ENCODE measurements at places on chromosomes 7 and 10.

- DNase-seq = no peak
These were observed 36.7 kb downstream of the RAB19 start for GRCh38 chr7:140440593-140440992.

DNA sequence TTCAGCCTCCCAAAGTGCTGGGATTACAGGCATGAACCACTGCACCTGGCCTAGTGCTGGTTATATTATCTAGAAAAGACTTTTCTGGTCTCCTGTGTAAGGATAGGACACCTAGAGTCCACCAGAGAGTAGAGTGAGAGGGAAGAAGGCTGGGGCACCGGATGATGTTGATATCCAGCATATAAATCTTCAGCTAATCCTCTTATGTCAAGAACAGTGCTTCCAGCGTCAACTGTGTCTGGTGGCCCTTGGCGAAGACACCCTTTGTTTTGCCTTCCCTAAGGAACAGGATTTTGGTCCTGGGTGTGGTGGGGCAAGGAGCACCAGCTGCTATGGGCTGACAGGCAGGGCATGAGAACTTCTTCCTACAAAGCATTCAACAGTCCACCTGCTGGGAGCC lies 16.3 kb upstream of the INMT start:
- no peak for DNase-seq

DNA sequence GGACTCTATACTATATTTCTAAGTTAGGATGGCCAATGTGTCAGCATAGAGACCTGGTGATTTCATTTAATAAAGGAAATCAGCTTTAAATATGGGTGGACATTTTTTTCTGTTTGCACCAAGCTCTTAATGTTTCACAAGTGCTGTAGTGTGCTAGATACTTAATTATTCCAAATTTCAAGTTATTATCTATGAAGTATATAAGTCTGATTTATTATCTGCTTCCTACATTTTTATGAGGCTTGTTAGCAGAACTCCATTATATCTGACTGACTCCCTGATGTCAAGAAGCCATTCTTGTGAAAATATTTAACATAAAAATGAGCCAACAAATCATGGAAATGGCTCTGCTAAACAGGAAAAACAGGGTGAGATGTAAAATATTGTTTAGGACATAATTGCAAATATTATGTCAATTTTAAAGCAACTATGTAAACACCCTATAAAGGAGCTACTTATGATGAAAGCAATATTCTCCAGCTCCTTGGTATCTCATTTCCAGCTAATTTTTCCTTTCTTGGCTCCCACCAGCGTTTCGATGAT lies 1415.2 kb downstream of the GATA3 start:
- DNase-seq = no peak

DNA sequence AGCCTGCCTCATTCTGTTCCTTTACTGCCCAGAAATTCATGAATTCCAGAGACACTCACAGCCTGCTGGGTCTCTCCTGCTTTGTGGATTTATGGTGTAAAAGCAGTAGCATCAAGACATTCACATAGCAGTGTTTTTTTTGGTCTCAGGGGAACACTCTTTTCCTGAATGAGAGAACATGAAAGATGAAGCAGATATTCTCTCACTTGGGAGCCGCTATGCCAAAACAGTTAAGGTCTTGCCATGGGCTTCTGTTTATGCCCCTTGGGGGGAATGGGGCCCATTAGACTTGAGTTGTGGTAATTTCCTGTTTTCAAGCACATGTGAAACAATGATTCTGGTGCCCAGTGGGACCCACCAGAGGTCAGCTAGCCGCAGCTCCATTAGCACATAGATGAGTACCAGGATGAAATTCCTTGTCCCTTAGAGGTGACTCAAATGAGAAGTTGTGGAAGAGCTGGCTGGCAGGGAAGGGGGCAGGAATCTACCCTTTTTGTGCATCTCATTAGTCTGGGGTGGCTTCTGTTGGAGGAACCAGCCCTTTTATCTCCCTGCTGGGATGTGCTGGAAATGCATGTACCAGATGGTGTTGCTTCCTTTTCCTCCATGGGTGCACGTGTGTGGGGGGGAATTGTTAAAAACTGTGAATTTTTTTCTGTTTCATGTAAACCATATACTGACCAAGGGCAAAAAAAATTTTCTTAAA lies 13.3 kb downstream of the BMPER start:
- no peak for DNase-seq

- no peak for DNase-seq
These were observed 116.8 kb downstream of the IQUB start for GRCh38 chr7:123417580-123417979.

DNA sequence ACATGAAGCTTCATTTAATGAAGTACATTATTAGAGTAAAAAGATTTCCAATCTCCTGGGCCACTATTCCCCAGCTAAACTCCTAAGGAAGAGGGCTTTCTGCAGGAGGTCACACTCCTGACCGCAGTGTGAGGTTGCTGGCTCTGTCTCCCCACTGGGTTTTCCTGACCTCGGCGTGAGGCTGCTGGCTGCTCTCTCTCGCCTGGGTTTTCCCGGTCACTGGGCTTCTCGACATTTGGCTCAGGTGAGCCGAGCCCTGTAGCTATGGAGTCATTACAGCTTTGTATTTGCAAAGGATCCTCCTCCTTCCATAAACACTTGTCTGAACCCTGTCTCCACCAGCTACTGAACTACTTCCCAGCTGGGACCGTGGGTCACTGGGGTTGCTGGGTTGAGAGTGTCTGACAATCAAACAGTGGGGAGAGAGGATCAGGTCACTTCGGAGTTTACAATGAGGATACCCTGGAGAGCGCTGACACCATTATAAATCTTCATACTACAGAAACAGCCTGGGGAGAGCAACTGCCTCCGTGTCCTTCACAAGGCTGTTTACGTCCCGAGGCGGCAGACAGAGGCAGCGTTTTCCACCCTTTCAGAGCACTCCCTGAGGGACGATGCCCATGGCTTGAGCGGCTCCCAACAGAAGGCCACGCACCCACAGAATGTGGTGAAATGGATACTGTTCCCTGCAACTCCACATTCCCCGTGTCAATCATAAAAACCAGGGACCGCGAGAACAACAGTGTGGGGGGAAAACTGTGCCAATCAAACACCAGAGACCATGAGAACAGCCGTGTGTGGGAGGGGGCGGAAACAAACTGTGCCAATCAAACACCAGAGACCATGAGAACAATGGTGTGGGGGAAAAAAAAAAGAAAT lies 226.2 kb downstream of the ZMYND11 start:
- DNase-seq = no peak

- no peak for DNase-seq
These were observed 136.1 kb upstream of the TNRC18 start for GRCh38 chr7:5559576-5560240.

DNA sequence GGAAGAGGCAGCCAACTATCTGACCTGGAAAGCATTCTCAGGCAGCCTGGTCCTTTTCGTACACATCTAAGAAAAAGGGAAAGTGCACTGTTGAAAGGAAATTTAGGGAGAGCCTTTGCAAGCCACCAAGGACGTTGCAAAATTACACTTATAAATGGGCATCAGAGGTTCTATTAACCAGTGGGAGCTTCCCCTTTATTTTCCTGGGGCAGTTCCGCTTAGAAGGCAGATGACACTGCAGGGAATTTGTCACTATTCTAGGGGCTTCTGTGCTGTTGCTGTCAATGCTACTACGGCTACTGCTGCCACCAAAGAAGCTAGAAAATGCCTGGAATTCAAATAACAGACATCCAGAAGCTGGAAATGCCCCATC lies 79.6 kb upstream of the AUTS2 start:
- DNase-seq = no peak

DNA sequence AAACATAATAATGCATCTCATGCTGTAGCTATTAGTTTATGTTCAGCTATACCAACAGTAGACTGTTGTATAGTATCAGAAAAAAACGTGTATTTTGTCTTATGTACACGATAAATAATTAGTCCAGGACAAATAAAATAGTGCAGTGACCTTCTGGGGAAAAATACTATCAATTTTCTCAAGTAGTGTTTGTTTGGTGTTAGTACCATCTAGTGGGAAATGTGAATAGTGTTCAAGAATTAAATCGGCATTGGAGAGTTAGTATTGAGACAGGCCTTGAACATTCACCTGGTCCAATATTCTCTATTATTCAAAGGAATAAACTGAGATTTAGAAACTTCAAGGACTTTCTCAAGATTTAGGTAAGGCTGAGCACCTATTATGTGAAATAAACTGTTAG lies 21.7 kb upstream of the OR2A5 start:
- DNase-seq = no peak

DNA sequence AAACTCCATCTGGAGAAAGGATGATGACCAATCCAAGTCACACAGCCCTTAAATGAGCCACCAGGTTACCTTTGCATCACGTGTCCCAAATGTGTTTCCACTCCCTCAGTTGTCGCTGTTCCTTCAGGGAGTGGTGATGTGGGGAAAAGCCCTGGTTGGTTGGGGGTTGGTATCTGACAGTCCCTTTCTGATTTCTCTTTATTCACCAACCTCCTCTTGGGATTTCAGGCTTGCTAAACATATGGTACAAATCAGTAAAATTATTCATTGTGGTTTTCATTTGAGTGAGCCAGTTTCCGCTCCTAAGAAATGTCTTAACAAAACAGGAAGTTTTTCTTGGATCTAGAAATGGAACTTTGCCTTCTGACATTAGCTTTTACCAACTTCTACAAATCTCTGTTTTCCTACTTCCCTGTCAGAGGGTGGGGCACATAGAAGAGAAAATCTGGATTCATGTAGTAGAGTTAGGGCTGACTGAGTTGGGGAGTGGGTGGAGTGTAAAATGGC lies 40.0 kb upstream of the KMT2E start:
- DNase-seq = no peak

DNA sequence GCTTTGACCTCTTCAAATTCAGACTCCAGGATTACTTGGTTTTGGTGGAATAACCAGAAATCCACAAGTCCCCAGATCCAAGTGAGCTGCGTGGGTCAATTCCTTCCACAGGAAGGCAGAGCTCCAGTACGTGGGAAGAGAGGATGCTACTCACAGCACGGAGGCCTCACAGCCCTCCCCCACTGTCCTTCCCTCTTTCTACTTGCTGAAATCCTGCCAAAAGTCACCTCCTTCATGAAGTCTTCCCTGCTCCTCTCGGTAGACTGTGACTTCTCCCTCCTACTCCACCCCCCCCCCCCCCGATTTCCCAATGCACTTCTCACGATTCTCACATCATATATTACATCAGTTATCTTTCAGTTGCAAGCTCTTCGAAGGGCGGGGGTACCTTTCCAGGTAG lies 12.3 kb downstream of the CAMK2G start:
- DNase-seq = no peak

DNA sequence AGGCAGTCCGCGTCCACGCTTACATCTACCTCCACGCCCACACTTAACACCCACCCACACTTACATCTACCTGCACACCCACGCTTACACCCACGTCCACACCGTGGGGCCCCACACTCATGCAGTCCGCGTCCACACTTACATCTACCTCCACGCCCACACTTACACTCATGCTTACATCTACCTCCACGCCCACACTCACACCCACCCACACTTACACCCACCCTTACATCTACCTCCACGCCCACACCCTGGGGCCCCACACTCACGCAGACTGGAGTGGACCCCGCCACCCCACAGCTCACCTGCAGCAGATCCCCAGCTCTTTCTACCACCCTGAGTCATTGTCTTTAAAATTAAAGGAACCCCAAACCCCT lies 32.4 kb upstream of the PWWP2B start:
- no peak for DNase-seq

GRCh38 chr7:105037319-105037718 lies 23.3 kb downstream of the KMT2E start:
- DNase-seq = no peak

- DNase-seq = no peak
These were observed 97.5 kb downstream of the MKI67 start for GRCh38 chr10:128028508-128029289.

DNA sequence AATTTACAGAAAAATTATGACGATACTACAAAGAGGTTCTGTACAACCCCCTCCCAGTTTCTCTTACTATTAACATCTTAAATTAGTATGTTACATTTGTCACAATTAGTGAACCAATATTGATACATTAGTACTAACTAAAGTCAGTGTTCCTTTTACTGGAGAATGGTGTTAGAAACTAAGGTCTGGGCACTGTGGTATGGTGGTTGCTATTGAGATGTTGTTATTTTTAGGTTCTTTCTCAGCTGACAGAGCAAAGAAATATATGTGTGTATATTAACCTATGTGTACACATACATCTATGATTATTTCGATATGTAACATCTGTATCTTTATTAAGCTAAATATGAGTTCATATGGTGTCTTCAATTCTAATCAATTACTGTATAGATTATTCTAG lies 11.7 kb upstream of the CFTR start:
- DNase-seq = no peak

DNA sequence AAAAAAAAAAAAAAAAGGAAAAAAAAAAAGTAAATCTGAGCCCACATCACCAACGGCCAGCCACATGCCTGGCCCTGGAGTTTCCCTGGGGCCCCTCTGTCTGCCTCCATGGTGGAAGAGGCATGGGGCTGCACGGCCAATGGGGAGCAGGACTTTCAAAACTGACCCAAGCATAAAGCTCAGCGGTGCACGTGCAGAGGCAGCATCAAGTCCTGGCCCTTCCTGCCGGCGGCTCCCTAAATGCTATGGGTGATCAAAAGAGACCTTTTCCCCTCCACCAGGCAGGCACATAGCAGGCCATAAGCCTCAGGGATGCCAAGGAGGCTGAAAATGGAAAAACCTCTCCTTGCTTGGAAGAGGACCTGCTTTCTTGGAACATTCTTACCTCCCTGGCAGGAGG lies 94.3 kb downstream of the OAT start:
- DNase-seq = no peak

GRCh38 chr10:71836596-71836974 lies 14.5 kb downstream of the PSAP start:
- no peak for DNase-seq

Measured in vagina (tissue), 2 donors.